Kidney tubule cell (primary cell): ENCODE measurements at places on chromosomes 7 and 10.

DNA sequence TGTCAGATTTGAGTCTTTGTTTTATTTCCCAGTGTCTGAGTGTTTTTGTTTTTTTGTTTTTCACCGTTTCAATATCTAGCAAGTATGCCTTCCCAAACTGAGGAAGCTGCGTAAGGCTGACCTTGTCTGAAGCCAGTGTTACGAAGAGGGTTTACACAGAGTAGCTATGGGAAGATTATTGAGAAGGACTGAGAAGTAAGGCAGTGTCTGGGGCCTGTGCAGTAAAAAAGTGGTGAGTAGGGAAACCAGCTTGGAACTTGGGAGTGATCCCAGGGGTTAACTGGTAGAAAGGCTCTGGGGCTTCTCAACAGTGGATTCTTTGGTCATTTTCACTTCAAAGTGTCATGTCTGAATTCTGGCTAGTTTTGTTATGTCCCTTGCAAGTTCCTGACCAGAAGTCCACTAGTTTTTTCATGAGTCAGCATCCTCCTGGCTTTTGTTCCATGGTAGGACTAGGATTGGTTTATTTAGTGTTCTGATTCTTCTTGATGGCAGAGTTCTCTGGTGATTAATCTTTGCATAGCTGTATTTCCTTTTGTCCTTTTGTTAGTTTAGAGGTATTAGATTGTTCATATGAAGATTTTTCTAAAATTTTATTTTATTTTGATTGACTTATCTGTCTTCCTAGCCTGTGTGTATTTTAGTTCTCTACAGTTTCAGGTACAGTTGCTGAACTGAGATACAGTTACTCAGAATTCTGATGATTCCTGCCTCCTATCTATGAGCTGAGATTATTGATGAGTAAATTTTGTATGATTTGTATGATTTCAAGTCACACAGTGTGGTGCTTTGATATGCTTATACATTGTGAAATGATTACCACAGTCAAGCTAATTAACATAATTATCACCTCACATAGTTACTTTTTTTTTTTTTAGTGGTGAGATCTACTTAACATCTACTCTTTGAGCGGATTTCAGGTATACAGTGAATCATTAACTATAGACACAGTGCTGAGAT lies 19.0 kb downstream of the GARS1 start:
- peak; percentile 20 for DNase-seq

GRCh38 chr7:20749906-20750305 lies 36.8 kb downstream of the SP8 start:
- no peak for DNase-seq

DNA sequence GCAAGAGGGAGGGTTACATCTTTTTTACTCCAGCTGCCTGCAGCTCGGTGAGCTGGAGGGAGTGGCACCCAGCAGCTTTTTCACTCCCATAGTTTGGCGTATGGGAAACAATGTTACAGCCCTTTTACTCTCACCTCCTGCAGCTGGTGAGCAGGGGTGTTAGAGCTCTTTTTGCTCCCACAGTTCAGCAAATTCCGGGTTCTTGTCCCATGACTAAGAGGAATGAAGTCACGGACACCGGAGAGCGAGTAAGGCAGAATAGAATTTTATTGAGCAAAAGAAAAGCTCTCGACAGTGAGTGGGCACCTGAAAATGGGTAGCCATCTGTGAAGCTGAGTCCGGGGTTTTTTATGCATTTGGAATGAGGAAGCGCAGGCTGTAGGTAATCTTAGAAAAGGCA lies 446.6 kb downstream of the GFRA1 start:
- DNase-seq = peak; percentile 79

DNA sequence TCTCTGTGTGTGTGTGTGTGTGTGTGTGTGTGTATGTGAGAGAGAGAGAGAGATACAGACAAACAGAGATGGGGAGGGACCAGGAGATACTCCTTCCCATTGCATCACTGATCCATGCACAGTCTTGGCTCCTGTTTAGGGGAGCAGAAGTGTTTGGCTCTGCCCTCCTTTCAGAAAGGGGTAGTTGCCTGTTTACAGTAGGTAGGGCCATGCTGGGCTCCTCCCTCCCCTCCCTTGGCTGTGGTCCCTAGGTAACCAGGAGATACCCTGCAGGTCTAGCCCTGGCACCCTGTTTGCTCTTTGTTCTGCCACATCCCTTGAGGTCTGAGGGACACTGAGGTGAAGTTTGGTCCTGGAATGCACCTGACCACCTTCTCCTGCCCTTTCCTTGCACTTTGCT lies 95.3 kb downstream of the RAMP3 start:
- DNase-seq = no peak

DNA sequence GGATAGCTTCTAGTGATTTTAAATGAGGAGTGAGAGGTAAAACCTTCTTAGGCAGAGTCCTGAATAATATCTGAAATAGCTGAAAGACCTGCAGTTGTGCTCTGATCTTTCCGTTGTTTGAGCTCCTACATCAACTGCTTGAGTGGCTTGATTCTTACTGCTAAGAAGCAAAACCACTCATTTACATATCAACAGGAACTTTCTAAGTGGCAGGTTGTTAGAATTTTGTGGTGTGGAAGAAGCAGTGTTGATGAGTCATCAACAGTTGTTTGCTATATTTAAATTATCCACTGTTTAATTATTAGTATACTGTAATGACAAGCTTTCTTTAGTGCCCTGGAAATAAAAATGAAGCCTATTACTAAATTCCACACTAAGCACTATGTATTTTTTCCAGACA lies 689.5 kb downstream of the DNAJB9 start:
- DNase-seq = no peak

DNA sequence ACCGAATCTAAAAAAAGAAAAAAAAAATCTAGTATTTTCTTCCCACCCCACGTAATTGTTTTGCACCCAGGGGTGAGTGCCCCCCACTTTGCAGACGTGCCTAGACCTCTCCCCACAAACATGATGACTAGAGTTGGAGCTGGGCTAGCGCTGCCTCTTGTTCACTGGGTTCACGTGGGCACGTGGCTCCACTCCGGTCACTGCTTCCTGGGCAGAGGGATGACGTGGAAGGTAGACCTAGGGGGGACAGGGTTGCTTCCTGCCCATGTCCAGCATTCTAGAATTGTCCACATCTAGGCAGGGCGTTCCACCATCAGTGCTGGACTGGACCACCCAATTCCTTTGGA lies 861 bp upstream of the LIMK1 start:
- no peak for DNase-seq

DNA sequence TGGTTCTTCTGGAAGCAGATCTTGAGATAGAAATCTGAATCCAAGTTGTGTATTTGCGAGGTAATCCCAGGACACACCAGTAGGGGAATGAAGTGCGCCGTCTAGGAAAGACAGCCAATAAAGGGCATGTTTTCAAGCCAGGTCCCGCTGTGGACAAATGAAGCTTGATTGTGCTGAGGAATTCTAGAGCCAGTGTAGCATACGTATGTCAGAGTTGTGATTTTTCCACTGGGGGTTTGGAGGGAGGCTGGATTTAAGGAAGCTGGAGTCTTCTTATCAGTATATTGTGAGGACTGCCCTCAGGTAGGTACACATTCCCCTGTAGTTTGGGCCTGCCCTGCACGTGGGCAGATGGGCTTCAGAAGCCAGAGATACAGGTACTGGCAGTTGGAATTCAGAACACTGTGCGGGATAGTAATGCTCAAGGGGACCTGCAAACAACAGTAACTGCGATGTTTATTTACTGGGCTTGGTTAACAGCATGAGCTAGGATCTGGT lies 50.9 kb downstream of the GALNT11 start:
- DNase-seq = peak; percentile 70

DNA sequence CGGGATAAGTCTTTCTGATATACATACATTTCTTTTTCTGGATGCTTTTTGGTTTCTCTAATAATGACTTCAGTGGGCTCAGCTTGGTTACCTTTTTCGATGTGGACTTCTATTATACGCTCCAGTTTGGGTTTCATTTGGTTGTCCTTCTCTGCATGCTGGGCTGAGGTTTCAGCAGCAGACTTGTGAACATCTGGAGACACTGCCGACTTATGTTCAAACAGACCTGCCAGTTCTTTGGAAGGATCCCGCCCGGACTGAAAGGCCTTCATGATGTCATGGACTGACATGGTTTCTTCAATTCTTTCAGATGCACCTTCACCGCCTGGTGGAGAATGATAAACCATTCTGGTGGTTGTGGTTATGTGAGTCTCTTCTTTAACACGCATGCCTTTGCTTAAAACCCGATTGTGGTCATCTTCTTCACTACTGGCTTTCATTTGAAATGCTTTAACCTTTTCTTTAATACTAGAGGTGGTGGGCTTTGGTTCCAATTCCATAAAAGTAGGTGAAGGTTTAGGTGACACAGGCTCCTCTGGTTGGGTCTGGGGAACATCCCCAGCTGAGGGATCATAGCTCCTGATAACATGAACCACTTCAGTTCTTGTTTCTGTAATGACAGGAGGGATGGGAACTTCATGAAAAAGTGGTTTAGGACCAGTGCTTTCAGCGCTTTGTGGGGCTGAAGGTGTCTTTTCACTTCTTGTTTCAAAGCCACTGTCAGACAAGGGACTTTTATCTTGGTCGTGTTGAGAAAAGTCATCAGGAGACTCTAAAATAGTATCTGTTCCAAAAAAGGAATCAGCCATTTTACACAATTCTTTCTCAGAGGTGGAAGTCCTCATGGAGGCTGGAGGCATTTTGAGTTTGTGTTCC lies 167.7 kb upstream of the CCDC6 start:
- no peak for DNase-seq

GRCh38 chr10:5165738-5166137 lies 19.2 kb downstream of the AKR1C8 start:
- no peak for DNase-seq

DNA sequence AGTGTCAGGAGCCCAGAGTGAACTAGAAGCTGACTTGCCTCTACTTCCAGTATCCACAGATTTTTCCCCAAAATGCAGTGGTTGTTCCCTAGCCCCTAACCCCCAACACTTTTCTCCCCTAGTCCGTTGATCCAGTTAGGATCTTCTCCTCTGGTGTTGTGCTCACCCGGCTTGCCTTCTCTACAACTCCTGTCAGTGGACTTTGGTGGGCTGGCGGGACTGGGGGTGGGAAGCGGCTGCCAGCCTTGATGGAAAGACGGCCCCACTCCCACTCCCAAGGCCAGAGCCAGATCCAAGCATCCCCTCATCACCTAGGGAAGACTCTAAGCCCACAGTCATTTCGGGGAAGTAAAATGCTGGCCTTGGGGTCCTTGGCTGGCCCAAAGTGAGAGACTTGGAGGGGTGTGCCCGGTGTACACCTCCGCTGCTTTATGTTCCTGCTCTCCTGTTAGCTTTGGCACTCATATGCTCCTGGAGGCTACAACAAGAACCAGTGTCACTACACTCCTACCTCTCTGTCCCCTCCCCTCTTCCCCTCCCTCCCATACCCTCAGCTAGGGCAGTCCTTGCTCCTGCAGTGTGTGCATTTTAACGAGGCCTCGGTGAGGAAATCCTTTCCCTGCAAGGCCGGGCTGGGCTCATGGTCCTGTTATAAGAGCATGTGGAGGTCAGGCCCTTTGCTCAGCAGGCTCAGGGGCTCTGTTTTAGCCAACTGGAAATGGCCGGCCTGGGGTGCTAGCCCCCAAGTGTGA lies 930 bp upstream of the HOXA10 start:
- peak; percentile 64 for DNase-seq

GRCh38 chr10:28922127-28922526 lies 244.8 kb downstream of the BAMBI start:
- peak; percentile 94 for DNase-seq

- no peak for DNase-seq
Measured at GRCh38 chr7:28044825-28045224, 135.8 kb downstream of the JAZF1 start.

- peak; percentile 52 for DNase-seq
Measured at GRCh38 chr7:28623863-28624262, 211.5 kb downstream of the CREB5 start.

- peak; percentile 2 for DNase-seq
Measured at GRCh38 chr10:53846809-53847208, 954.2 kb downstream of the PCDH15 start.

- no peak for DNase-seq
Measured at GRCh38 chr7:44671069-44671468, 64.6 kb downstream of the OGDH start.

GRCh38 chr7:91182819-91183764 lies 81.1 kb upstream of the FZD1 start:
- peak; percentile 53 for DNase-seq

- DNase-seq = no peak
Measured at GRCh38 chr7:75906991-75907667, 7.8 kb upstream of the POR start.
